ENCODE measurements at places on chromosomes 13 and 19.

DNA sequence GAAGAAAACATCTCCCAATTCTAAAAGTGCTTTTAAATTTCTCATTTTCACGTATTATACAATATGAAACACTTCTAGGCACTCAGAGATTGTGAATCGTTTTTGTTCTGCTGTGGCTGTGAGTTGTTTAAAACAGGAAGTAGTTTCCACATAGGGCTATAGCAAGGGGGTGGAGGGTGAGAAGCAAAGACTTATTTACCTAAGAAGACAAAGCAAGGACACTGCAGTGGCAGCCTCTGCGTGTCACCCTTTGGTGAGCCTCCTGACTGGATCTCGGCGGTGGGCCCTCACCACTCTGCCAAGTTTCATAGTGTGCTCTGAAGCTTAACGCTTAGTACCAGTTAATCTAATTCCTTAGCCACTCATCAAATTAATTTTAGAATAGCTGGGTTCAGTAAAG, 56.8 kb downstream of the TNFSF13B start:
- DNase-seq = no peak

GRCh38 chr13:52782471-52783448, 43.1 kb upstream of the CNMD start:
- DNase-seq = no peak

DNA sequence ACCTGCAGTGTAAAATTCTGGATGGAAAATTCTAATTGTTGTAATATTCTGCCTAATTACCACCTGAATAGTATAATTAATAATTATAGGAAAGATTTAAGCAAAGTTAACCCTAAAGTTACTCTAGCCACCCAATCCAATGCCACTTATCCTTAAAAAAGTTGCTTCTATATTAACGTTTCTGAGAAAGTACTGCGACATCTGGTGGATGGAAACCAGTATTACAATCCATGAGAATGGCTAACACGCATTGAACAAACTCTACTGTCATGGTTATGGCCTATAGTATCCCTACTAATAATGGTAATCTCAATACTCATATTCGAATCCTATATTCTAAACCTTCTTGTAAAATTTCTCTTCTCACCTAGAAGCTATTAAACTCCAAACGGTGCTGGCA, 1551.8 kb downstream of the SLITRK1 start:
- no peak for DNase-seq

GRCh38 chr13:34757441-34757840, 184.6 kb upstream of the NBEA start:
- DNase-seq = no peak

DNA sequence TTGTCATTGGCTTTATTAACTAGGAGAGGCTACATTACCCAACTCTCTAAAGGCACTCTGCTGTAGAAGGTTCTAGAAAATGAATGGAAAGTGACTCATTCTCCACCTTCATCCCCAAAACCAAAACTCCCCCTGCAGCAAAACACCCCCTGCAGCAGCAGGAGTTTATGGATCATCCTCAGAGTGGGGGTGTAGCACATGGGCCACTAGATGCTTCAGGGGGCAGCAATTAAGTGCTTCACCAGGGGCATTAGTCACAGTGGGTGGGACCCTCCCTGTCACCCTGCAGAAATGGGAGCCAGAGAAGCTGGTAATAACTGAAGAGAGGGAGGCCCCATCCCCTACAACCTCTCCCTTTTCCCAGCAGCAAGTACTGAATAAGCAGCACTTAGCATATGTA, 64.5 kb upstream of the MED4 start:
- peak; percentile 17 for DNase-seq

- DNase-seq = no peak
Observed at GRCh38 chr13:106061781-106062180, 473.7 kb downstream of the EFNB2 start.

DNA sequence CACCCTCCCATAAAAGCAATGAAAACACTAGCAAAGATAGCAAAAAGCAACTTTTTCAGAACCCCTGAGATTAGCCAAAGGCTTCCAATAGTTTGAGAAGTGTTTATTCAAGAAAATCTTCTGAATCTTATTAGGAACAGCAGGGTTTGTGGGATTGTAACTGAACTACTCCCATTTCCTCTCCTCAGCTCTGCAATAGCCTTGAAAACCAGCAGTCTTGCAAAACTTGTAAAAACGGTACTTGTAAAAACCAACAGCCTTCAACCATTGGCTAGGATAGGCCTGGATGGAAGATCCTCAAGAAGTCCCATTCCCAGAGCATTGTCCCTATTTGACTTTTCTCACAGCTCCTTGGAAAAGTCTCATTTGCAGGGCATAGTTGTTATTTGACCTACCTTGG, 12.1 kb downstream of the RNASEH2B start:
- no peak for DNase-seq

DNA sequence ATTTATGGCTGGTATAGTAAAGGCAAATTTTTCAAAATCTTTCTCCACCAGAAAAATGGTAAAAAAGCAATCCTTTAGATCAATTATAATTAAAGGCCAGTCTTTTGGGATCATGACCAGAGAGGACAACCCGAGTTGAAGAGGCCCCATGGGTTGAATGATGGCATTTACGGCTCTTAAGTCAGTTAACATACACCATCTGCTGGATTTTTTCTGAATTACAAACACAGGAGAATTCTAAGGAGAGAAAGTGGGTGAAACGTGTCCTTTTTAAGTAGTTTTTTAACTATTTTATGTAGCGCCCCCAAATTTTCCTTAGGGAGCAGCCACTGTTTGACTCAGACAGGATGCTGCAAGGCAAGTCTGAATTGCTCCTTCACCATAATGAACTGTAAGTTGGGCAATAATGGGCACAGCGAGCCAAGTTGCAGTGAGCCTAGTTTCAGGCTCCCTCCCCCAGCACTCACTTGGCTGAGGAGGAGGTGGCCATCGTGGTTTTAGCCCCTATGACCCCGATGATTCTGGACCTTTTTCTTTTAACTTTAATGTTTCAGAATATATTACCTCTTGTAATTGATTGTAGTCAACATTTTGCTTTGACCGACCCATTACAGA, 13.6 kb upstream of the ZNF611 start:
- DNase-seq = peak; percentile 36

DNA sequence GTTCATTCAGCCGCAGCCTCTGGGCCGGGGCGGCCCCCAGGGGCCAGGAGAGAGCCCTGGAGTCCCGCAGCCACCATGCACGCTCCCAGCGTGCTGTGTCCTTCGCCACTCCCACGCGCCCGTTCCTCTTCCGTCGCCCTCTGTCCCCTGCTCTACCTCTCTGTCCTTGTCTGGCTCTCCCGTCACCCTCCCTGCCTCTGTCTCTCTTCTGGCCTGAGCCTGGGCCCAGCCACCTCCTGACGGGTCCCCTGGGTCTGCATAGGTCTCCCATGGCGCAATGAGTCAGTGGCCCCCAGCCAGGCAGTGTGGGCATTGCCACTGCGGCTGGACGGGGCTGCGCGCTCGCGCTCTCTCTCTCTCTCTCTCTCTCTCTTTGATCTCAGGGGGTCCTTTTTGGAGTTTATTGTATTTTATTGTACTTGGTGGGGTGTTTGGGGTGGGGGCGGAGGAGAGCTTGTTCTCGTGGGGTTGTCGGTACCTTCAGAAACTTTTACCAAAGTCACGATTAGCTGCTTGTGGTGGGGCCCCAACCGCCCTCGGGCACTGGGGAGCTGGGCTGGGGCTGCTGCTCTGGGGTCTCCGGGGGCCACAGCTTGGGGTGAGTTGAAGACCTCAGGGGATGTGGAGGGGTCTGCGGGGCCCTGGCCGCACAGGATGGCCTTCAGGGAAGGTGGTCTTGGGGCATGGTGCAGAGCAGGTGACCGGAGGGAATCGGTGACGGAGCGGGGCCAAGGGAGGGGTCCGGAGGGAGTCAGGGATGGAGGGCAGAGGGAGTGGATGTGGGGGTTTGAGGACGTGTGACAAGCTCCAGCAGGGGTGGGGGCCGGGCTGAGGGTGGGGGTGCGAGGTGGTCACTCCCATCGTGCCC, 1.7 kb upstream of the TGFBR3L start:
- no peak for DNase-seq

DNA sequence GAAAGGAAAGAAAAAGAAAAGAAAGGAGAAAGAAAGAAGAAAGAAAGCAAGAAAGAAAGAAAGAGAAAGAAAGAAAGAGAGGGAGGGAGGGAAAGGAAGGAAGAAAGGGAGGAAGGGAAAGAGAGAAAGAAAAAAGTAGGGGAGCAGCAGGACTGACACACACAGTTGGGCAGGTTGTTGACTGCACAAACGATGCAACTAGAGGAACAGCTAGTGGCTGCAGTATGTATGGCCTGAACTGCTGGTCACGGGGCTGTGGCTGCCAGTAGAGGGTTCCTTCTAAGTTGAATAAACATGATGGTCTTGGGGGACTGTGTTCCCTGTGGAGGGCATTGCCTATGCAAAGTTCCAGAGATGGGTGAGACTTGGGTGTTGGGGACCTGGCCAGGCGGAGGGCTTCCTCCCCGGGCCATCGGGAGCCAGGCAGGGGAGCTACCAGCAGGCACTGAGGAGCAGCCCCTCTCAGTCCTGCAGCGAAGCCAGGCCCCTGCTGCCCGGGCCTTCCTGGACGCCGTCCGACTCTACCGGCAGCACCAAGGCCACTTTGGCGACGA, 16.7 kb upstream of the COLGALT1 start:
- no peak for DNase-seq

GRCh38 chr13:112574834-112575613, 12.9 kb downstream of the TUBGCP3 start:
- DNase-seq = no peak

GRCh38 chr13:42048342-42048683, at the start of gene DGKH:
Gene DGKH, plus strand, starts transcription at chr13:42048648. Its CDS starts 126 bp downstream, at chr13:42048774.
- DNase-seq = no peak

- DNase-seq = no peak
Observed at GRCh38 chr19:1470055-1470304, 9.0 kb downstream of the C19orf25 start.

- DNase-seq = no peak
Observed at GRCh38 chr19:53958823-53959757, 3.6 kb upstream of the CACNG8 start.

DNA sequence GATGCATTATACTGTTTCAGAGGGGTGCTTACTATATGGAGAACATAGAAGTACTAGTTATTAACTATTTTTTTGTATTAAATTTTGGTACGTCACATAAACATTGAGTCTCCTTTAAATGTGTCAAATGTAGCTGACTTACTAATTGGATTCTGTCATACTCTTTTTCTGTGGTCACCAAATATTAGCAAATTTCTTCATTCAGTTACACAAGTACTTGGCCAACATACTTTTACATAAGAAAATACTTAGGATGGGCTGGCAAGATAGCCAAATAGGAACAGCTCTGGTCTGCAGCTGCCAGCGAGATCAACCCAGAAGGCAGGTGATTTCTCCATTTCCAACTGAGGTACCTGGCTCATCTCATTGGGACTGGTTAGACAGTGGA, 19.2 kb downstream of the LPAR6 start:
- no peak for DNase-seq

DNA sequence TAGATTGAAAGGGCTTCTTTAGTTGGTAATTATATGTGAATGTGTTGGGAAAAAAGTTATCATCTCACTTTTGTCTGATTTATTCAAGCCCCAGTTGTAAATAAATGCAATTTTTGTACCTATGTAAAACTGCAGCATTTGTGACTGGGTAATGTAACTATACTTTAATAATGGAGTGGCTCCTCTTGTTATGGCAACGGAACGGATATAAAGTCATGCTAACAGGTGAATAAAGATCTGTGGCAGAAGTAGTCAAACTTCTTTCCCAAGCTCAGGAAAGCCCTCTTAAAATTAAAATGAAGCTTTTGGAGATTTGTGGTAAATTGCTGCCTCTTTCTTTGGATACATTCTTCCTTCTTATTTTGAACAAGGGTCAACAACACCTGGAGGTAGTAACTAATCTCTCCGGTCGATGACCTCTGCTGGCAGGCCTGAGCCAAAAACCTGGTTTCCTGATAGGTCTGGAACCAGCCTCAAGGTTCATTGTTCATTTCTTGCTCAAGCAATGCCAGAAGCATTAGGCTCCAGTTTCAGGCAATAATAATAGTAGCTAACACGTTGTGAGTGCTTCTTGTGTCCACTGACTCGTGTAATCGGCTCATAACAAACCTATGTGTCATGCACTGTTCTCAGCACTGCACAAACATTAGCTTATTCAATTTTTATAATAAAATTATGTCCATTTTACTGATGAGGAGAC, 313.4 kb upstream of the DACH1 start:
- peak; percentile 15 for DNase-seq

- no peak for DNase-seq
Observed at GRCh38 chr13:29315847-29316246, 279.6 kb downstream of the SLC7A1 start.

- peak; percentile 82 for DNase-seq
Observed at GRCh38 chr13:95191821-95192563, 109.3 kb downstream of the ABCC4 start.

GRCh38 chr19:4385291-4386040, 14.9 kb downstream of the SH3GL1 start:
- no peak for DNase-seq

DNA sequence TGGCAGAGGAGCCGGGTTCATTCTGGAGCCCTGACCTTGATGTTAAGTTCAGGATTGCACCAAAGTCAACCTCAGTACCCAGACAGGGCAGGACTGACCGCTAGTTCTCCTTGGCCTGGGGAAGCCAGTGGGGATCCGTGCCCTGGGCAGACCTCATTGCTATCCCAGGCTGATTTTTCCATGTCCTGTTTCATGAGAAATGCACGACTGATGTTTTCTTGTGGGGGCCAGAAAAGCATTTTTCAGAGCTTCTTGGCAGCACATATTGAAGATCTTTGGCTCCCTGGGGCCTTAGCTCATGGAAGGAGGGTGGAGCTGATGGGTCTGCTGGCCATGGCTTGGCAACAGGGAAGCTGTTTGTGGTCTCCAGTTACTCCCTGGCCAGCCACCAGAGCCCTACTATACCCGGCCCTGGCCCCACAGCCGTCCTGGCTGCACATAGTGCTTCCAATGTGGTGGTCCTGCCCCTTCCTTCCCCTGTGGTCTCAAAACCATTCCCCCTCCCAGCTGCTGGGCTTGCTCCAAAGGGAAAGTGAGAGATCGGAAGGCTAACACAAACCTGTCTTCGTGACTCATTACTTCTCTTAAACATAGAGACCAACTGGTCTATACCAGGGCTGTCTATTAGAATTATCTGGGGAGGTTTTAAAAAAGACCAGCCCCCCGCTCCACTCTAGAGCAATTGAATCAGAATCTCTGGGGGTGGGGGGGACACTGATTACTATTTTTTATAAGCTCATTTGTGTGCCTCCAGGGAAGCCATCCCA, 11.2 kb downstream of the IL17D start:
- peak; percentile 83 for DNase-seq

DNA sequence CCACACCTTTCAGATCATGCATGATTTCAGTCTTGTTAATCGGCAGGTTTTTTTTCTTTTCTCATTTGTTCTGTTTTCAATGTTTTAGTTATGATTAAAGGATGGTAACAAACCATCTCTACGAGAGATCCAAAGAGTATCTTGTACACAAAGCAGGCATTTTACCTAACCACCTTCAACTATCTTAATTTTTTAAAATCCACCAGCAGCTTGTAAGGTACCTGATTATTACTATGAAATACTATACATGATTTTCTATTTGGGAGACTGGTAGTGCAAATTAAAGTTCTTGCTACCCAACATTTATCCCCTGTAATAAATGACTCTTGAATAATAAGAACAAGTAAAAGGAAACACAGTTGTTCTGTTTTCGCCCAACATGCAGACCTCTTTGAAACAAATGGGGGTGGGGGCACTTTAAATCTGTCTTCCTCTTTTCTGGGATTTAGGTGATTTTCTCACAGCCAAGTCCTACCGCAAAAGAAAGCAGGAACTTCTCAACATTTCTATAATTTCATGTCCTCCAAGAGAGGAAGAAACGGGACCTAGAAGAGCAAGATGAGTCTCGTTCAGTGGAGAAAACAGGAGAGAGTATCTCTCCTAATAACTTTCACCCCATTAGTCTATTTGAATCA, 3.6 kb downstream of the POU4F1 start:
- no peak for DNase-seq

GRCh38 chr13:92896842-92897241, 329.8 kb upstream of the GPC6 start:
- DNase-seq = no peak

Data from AG08395 (cell line).